ENCODE measurements at places on chromosomes 6 and 20.

DNA sequence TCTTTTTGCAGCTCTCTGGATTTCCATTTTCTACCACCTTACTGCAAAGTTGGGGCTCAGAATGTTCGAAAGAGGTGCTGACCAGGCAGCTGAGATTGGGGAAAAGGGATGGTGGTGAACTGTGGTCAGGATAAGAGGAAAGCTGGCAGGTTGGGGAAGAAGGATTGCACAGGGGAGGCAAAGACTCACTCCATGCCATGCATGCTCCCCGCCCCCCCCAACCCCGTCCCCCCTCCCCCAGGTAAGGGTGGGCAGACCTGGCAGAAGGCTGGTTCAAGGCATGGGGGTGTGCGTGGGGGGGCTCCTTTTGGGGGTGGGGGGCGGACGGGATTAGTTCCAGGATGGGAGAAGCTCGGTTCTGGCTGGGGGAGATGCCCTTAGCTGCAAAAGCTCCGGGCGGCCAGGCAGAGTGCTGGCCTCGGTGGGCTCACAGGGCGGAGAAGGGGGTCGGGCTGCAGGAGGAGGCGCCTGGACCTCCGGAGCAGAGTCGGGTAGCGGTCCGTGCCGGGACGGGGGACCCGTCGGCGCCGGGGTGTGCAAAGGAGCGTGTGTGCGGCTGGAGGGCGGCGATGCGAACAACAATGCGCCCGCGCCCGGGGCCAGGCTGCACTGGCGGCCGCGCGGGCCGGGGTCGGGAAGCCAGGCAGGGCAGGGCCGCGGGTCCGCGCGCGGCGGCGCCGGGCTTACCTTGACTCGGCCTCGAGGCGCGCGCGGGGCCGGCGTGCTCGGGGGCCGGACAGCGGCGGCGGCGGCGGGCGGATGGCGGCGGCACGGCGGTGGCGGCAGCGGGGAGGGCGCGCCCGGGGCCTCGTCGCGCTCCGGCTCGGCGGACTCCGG is 880 bp downstream of the ADNP start:
- no peak for DNase-seq

DNA sequence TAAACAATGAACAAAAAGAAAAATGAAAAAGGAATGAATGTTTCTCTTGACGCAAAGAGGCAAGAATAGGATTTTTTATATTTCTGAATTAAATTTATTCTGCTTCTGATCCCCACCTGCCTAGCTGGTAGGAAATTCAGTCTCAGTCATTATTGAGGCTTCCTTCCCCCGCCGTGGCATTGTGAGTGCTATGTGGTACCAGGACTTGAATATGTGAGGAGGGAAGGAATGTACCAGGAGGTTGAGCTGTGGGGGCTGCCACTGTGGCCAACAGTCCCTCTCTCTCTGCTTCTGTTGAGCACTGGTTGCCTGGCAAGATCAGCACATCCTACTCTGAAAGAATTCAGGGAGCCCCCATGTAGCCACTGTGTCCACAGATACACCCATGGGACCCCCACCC is 368.1 kb upstream of the JARID2 start:
- no peak for DNase-seq

GRCh38 chr6:156988276-156989158 is 211.3 kb downstream of the ARID1B start:
- DNase-seq = no peak

GRCh38 chr20:52864916-52865605 is 107.1 kb upstream of the TSHZ2 start:
- DNase-seq = no peak

- no peak for DNase-seq
These were observed 39.1 kb upstream of the DDR1 start for GRCh38 chr6:30845183-30845582.

DNA sequence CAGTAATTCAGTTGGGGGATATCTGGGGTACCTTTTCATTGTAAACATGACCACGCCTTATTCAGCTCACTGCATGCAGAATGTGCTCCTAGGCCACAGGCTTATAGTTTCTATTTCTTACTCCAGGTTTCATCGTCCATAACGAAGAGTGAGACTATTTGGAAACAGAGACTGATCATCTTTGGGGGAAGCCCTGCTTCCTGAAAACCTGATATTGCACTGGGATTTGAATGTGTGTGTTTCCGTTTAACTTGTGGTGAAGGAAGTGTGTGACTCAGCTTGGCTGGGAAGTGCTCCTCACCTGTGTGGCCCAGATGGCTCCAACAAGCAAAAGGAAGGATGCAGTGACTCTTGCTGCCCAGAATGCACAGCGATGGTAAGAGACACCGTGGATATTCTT is 19.6 kb upstream of the LTV1 start:
- no peak for DNase-seq

GRCh38 chr20:48669946-48670605 is 157.7 kb downstream of the PREX1 start:
- DNase-seq = no peak

GRCh38 chr20:757506-757905 is 10.8 kb downstream of the SLC52A3 start:
- no peak for DNase-seq

GRCh38 chr6:53240139-53240538 is 91.5 kb upstream of the GCM1 start:
- no peak for DNase-seq

GRCh38 chr6:110282412-110282811 is 75.7 kb downstream of the METTL24 start:
- DNase-seq = no peak

- DNase-seq = no peak
These were observed 5.5 kb upstream of the NPBWR2 start for GRCh38 chr20:64112691-64113443.

DNA sequence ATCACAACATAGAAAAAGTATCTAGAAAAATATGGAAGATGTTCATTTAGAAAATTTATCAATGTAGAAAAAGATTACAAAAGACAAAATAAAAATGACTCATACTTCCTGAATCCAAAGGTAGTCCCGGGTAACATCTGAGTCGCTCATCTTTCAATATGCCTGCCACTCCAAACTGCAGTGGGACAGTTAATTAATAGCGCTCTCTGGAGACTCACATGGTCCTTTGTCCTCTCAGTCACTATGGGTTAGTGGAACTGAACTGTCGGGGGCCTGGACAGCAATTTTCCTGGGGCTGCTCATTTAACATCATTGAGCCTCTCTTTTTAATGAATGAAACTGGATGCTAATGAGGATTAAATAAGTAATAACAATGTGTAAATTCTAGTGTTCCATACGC is 103.4 kb downstream of the MAP3K4 start:
- no peak for DNase-seq

DNA sequence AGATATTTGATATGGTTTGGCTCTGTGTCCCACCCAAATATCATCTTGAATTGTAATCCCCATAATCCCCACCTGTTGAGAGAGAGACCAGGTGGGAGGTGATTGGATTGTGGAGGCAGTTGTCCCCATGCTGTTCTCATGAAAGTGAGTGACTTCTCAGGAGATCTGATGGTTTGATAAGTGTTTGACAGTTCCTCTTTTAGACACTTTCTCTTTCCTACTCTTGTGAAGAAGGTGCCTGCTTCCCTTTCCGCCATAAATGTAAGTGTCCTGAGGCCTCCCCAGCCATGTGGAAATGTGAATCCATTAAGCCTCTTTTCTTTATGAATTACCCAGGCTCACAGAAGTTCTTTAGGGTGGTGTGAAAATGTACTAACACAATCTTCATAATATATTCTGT is 1404.0 kb upstream of the ADGRB3 start:
- DNase-seq = no peak

DNA sequence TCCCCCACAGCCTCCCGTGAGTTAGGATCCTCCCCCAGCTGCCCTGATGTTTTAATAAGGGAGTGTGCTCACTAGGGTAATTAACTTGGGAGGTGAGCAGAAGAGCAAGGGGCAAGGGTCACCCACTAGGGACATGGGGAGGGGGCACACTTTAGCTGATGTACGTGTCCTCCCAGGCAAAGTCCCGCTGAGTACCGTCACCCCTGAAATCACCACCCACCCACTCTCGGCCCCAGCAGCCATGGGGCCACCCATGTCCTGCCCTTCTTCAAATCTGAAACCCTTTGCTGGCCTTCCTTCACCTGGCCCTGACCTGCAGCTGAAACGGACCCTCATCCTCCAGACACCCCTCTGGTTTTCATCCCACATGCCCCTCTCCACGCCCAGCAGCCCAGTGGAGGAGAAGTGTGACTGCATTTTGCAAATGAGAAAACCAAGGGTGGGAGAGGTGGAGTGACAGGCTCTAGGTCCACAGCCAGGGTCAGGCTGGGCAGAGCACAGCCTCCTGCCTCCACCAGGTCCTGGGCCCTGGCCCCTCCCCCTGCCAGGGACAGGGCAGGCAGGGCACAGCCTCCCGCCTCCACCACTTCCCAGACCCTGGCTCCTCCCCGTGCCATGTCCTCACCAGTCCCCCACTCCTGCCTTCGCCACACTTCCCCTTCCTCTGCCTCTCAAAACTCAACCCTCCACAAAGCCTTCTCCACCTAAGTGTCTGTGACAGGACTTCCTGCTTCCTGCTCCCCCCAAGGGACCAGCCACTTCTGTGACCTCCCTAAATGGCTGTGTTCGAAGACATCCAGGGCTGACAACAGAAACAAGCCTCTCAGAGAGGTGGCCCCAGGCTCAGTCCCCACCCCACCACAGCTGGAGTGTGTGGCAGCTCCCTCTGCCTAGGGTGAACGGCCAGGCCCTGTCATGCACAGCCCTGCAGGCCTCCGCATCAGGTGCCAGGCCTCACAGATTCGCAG is 15.1 kb downstream of the ACSS1 start:
- DNase-seq = no peak

DNA sequence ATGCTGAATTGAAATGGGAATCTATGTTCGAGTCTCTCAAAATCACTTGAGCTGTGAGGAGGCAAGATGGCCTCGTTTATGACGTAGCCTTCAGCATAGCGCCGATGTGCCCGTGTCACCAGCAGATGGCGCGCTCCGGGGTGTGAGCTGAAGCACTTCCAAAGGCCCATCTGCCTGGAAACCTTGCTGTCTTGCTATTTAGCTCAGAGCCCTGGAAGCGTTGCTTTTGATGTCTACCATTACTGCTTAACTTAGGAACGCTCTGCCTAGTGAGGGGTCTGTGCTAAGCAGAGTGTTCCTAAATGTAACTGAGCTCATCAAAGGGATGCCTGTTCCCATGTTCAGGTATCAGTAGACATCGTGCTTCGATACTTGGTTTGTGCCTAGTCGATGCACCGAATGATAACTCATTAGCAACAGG is 67.7 kb downstream of the SYCP2L start:
- DNase-seq = no peak

DNA sequence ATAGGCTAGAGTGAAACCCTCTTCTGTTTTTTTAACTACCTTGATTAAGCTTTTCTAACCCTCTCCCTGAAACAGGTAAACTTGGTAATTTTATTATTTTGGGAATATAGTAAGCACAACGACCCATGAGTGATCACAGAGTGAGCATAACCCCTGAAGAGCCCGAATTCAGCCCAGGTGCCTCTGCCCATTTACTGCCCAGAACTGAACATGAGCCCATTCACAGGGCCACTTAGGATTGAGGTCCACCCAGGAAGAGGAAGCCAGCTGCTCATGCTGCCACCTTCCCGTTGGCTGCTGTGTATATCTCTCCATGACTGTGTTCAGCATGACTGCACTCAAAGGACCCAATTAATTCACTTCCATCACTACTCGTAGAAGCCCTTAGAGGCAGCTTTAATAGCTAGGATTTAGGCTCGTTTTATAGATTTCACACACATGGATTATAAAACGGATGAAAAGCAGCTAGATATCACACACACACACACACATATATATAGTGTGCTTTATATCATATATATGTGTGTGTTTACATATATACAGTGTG is 8.3 kb upstream of the PDE10A start:
- no peak for DNase-seq

DNA sequence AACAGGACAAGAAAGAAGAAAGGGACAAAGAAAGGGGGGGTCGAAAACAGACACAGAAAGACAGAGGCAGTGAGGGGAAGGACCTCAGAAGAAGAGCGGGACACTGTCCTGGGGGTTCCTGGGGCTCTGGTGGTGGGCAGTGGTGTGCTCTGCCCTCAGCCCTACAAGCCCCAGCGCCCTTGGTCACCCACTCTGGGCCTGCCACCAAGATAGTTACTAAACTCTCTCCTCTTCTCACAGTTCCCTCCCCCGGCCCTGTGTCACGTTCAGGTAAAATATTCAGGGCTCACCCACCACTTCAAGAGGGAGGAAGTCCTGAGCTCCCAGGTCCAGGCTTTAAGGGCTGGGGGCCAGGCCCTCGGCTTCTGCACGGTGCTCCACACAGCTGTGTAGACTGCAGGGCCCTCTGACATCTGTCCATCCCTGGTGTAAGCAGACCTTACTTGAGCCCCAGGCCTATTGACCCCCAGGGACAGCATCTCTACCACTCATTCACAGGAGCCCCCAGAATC is 87.4 kb downstream of the MRPL14 start:
- no peak for DNase-seq

DNA sequence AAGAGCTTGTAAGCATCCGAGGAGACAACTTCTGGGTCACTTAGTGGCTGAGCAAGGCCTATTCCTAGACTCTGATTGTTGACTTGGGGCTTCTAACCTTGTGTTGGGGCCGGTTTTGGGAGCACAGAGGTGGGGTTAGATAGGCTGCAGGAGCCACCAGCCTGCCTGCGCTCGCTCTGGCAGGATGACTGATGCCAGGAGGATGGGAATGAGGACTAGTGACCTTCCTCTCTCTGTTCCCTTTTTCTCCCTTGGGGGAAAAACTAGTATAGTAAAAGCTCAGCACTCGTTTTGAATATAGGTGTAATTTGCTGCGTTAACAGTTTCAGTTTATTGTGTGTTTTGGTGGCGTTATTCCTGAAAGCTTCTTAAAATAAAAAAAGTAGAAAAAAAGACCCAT is 141.5 kb downstream of the ARID1B start:
- no peak for DNase-seq

DNA sequence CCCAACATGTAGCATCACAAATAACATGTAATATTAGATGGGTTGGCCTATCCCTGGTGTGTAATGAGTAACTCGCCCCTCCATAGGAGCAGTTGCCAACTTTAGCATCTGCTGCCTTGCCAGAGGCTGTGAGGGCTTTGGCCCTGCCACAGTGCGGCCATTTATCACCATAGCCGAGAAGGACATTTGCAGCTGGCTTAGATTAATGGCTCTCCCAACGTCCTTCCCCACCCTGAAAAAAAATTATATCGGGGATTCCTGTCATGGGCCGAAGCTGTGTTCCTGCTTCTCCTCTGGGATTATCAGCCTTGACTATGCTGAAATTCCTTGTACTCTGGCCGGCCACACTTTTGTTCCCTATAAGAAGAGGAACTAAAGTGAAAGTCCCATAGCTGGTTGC is 7.6 kb upstream of the ADIG start:
- no peak for DNase-seq

- DNase-seq = no peak
These were observed 207.7 kb downstream of the PREX1 start for GRCh38 chr20:48620154-48620506.

GRCh38 chr6:10617008-10617696 is 77.3 kb downstream of the C6orf52 start:
- DNase-seq = no peak
